ENCODE measurements at places on chromosomes 4 and X.
A peak's percentile ranks its signal among the peaks of the same experiment; 100 is the strongest.

DNA sequence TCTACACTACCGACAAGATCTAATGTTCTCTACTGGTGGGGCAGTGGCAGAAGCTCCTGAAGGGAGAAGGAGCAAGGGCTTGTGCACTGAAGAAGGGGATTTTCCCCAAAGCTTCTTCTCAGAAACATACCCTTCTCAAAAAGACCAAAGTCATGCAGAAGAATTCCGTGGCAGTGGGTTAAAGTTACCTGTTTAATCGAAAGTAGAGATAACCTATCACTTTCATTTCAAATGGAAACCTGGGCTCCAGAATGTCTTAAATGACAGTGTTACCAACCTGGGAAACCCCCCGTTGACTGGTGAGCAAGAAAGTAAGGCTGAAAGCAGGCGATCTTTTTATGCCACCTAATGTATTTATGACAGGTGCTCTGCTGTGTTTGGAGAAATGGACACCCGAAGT lies 92.5 kb upstream of the TEX13D start:
- peak; percentile 74 for ATAC-seq

DNA sequence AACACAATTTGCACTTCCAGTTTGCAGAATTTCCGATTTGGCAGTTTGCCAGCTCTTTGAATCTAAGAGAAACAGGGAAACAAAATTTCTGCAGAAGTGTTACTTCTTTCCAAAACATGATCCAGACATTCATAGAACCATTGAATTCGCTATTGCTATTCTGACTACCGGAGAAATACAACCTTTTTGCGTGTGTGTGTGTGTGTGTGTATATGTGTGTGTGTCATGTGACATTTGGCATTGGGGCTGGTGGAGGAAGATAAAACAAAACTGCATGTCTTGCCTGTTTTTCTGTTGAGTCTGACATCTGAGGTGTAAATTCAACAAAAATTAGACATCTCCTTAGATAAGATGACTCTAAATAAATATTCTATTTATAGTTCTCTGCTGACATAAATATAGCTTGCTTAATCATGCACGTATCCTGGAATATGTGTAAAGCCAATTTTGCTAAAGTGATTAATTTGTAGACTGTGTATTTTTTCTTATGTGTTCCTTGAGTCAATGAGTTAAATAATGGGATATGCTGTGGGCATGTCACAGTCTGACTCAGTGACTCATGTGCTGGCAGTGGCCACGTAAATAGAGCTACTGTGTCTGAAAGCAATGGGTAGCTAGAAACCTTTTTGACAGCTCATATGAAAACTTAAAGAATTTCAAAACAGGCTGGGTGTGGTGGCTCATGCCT lies 98.9 kb downstream of the HPGD start:
- ATAC-seq: peak; percentile 74

DNA sequence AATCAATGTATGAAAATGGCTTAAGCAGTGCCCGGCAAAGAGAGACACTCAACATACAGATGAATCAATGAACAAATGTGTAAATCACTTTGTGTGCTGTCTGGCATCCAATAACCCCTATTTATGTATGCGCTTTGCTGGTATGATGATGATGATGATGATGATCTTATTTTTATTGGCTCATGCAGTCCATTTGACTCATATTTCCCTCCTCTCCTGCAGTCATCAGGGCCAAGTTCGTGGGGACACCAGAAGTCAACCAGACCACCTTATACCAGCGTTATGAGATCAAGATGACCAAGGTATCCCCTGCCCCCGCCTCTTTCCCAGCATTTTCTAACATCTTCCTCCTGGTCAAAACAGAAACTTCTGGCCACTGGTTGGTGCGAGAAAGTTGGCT lies 2.5 kb downstream of the TIMP1 start:
- ATAC-seq: no peak

DNA sequence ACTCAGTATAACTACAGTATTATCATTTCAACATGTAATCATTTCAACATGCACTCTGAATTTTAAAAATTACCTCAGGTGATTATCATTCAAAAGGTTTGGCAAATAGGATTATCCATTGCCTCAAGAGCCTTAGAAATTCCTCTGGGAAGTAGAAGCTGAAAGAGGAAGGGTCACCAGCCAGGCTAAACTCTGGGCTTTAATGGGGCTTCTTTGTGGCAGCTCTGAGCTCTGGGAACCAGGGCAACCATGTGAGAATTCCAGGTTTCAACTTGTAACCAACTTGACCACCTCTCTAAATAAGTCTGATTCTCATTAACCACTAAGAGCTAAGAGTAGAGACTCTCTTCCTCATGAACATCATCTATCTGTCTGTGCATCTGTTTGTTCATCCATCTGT lies 117.2 kb upstream of the MED14 start:
- ATAC-seq: no peak

DNA sequence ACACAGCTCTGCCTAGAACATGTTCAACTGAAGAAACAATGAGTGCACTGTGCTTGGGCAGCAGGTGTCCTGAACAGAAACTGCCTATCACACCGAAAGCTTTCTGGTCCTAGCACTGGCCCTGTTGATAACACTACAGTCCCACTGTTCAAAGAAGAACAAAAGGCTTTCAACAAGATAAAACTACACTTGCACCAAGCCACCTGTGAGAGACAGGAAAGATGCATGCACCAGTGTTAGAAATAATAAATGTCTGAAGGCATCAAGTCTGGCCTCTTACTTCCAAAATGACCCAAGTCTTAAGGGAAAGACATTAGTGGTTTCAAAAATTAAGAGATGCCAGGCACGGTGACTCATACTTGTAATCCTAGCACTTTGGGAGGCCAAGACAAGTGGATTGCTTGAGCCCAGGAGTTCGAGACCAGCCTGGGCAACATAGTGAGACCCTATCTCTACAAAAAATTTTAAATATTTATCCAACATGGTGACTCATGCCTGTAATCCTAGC lies 68.7 kb downstream of the APBB2 start:
- ATAC-seq: no peak

DNA sequence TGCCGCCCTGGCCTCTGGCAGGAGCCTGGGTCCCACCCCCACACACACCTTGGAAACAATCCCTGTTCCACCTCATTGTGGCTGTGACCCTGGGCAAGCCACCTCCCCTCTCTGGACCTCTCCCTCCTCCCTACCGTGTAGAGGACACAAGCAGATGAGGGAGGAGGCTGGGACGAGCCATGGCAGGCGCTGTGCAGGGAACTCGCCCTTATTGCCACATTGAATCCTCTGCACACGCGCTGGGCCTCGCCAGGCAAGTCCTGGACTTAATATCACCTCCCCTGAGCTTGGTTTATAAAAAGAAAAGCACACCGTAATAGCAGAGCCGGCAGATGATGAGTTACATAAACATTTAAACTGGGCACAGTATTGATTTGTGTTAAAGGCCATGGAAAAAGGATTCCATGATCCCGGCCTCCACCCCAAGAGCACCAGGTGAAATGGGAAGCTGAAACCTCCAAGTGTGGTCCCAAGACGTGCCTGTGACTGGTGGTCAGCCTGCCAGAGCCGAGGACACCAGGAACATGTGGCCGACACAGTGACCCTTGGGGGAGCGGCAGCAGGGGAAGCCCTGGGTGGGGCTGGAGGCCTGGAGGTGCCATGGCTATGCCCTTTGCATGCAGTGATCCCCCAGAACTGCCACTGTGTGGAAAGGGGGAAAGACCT lies 81.1 kb downstream of the PPP2R2C start:
- no peak for ATAC-seq

- ATAC-seq: peak; percentile 100
Measured at GRCh38 chr4:152485726-152486276, 50.1 kb downstream of the FBXW7 start.

DNA sequence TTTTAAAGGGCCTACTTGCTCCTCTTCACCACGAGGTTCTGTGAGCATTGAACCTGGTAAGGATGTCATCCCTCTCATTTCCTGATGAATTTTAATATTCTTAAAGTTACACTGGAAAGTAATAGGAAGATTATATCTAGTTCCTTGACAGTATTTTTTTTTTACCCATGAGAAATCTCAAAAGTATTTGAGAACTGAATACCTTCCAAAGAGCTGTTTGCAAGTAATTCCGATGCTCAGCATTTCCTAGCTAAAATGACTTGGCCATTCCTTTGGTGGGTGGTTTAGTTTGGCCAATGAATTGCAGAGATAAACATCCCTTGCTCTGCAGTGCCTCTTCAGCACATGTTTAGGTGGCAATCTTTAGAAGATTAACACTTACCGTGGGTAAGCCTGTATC lies 110.2 kb upstream of the WDR1 start:
- ATAC-seq: no peak

DNA sequence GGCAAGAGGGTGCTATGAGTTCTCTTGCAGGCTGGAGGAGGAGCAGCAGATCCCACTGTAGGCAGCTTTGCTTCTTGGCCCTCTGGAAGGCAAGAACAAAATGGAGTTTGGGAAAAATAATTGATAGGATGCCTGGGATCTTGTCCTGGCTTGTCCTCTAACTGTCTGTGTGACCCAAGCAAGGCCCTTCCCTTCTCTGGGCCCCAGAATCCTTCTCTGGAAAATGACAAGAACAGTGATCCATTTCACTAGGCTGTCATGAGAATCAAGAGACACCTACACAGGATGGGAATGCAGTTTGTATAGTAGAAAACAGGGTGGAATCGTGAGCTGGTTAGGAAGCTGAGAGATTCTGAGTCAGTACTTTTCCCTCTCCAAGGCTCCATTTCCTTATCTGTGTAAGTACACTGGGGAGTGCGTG lies 133.3 kb downstream of the PJA1 start:
- ATAC-seq: no peak

DNA sequence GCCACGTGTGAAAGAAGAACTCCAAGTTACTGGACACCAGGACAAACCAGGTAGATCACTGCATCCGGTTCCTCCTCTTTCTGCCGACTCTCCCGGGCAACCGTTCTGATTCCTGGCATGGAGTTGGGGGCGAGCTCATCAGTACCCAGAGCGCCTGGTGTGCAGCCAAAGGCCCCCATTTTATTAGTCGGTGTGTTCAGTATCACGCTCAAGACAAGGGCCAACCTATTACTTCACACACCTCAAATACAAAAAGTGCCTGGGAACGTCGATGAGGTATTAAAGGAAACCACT lies 2.8 kb upstream of the CTBP1 start:
- ATAC-seq: no peak

GRCh38 chr4:10611673-10612072 lies 72.9 kb downstream of the CLNK start:
- ATAC-seq: no peak
